Cardiac fibroblast (primary cell): ENCODE measurements at places on chromosomes 11 and 22.

DNA sequence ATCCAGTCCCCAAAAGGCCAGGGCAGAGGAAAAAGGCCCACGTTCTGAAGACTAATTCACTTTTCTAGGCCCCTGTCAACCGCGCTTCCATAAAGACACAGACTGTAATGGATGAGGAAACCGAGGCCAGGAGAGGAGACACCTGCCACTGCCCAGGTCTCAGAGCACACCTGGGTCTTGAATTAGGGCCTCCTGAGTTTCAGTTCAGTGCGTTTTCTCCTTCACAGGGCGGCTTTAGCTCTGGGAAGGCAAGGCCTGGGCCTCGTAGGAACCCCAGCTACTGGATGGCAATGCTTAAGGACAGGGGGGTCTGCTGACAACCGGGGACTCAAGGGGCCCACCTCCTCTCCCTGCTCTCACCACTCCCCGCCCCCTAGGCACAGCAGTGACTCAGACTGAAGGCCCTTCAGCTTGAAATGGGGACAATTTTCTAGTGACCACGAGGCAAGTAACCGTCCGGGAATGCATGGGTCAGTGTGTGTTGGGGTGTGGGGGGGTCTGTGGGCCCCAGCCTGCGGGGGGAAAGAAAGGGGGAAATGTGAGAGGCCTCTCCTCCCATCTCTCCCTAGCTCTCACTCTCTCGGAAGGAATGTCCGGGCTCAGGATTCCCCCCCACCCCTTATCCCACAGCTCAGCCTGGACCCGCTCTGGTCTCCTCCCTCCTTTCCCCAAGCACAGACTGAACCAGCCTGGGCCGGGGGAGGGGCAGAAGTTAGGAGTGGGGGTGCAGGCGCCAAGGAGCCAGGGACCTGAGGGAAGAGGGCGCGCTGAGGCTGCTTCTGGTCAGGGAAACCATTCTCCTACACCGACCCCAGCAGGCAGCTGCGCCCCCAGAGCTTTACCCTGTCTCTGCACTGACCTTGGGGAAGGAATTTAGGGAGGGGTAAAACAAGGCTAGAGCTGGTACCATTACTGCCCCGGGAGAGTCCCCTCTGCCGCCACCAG, 17.2 kb downstream of the CREB3L1 start:
- peak; percentile 81 for DNase-seq

DNA sequence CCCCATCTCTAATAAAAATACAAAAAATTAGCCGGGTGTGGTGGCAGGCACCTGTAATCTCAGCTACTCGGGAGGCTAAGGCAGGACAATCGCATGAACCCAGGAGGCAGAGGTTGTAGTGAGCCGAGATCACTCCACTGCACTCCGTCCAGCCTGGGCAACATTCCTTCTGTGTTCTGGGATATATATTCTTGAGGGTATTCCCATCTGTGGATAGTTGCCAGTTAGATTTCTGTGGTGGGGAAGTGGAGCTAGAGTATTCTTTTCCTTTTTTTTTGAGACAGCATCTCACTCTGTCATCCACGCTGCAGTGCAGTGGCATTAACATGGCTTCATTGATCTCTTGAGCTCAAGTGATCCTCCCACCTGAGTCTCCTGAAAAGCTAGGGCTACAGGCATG, 9.1 kb upstream of the ZNF74 start:
- DNase-seq: no peak

- no peak for DNase-seq
These were observed 661.7 kb downstream of the TBC1D22A start for GRCh38 chr22:47423861-47424820.

GRCh38 chr11:111976767-111977145, 39.6 kb downstream of the DIXDC1 start:
- DNase-seq: peak; percentile 13

DNA sequence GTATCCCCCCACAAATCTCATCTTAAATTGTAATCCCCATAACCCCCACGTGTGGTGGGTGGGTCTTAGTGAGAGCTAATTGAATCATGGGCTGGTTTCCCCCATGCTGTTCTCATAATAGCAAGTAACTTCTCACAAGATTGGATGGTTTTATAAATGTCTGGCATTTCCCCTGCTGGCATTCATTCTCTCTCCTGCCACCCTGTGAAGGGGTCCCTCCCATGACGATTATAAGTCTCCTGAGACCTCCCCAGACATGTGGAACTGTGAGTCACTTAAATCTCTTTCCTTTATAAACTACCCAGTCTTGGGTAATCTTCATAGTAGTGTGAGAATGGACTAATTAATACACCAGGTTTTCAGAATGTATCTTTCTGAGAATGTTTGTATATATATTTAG, 1159.4 kb downstream of the FAM181B start:
- DNase-seq: no peak

GRCh38 chr11:11297578-11297977, 55.5 kb downstream of the CSNK2A3 start:
- no peak for DNase-seq

DNA sequence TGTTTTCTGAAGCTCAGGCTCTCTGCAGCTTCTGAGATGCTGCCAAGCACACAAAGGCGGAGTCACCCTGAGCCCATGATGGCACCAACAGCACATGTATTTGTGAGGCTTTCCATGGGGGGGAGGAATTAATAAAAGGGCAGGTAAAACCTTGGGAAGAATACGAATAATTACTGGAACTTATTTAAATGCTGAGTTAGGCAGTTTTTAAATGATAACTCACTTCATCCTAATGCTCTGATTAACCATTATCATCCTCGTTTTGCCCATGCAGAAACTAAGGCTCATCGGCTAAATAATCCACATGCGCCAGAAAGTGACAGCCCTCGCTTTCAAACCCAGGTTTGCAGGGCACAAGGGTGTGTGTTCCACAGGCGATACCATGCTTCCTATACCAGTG, 35.4 kb downstream of the LARGE1 start:
- DNase-seq: no peak

- peak; percentile 81 for DNase-seq
These were observed 27.8 kb upstream of the ZNRF3 start for GRCh38 chr22:28855355-28856094.

- peak; percentile 26 for DNase-seq
These were observed 782 bp downstream of the TMEM109 start for GRCh38 chr11:60914633-60915247.

DNA sequence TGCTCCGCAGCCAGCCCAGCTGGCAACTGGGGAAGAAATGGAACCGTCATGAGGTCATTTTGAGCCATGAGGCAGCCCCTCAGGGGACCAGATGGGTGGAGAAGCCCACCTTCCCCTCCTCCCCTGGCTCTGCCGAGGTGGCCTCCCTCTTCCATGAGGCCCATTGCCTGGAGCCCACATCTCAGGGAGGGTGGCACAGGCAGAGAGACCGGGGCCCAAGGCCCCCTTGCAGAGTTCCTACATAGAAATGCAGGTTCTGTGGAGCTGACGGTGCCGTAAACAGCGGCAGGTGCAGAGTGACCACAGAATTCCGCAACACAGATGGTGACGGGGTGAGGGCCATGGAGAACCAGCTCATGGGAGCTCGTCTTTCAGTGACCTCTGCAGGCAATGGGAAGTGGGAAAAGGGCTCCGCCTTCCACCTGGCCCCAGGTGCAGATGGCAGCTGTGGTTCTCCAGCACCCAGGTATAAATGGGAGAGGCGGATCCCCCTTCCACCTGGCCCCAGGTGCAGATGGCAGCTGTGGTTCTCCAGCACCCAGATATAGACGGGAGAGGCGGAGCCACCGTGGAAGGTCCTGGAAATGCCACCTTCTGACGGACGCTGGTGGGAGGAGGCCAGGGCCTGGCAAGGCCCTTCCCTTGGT, 765.4 kb downstream of the BRD1 start:
- no peak for DNase-seq

GRCh38 chr22:37860796-37861421, 11.7 kb downstream of the EIF3L start:
- DNase-seq: peak; percentile 24

GRCh38 chr11:100555931-100556330, 131.2 kb upstream of the ARHGAP42 start:
- no peak for DNase-seq

DNA sequence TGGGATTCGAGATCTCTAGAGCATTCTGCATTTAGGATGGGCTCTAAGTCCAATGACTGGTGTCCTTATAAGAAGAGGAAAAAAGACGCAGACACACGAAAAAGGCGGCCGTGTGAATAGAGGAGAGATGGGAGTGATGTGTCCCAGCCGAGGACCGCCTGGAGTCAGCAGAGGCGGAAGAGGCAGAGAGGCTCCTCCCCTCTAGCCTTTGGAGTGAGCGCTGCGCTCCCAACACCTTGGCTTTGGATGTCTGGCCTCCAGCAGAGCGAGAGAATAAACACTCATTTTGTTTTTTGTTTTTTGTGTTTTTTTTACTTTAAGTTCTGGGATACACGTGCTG, 83.0 kb upstream of the RTL6 start:
- no peak for DNase-seq
